Mucosa of gallbladder (tissue), 1 donor: ENCODE measurements at places on chromosomes 12 and 14.

GRCh38 chr12:3741882-3742672 is 10.8 kb downstream of the CRACR2A start:
- no peak for DNase-seq

- no peak for DNase-seq
These were observed 23.0 kb upstream of the BATF start for GRCh38 chr14:75499084-75499875.

- DNase-seq = no peak
These were observed 8.0 kb downstream of the NCOR2 start for GRCh38 chr12:124559182-124560017.

DNA sequence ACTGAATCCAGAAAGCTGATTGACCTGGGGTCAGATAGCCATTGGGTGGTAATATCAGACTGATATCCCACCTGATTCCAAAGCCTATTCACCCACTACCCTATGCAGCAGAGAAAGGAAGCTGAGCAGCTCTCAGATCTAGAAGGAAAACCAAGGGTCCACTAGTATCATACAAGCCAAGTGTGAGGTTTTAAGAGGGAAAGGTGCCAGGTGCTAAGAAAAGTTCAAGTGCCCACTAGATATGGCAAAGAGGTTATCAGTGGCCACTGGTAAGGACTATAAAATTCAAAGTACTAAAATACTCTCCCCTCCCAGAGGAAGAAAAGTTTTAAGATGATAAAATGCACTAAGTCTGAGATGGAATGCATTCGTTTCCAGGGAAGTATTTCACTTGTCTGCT is 85.6 kb downstream of the PPM1H start:
- DNase-seq = no peak

- no peak for DNase-seq
These were observed 103.7 kb downstream of the SRGAP1 start for GRCh38 chr12:63948211-63948610.

DNA sequence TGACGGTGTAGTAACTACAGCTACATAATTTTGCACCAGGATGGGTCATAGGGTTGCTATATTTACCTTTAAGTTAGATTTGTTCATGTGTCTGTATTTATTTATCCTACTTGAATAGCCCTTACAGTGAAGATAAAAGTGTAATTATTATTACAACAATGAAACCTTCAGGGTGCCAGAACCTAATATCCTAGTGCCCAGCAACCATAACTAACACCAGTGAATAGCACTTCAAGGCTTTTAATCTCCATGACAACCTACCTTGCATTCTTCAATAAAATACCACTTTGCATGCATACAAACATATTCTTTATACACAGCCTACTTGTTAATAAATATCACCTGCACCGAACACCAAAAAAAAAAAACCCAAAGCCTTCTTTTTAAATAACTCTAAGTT is 58.7 kb upstream of the G2E3 start:
- no peak for DNase-seq

DNA sequence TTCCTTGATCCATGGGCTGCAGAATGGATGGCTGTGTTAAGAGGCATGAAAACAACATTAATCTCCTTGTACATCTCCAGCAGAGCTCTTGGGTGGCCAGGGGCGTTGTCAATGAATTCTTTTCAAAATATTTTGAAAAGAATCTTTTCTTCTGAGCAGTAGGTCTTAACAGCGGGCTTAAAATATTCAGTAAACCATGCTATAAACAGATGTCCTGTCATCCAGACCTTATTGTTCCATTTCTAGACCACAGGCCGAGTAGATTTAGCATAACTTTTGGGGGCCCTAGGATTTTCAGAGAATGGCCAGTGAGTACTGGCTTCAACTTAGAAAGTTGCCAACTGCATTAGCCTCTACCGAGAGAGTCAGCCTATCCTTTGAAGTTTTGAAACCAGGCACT is 130.2 kb downstream of the RAD51B start:
- DNase-seq = no peak

DNA sequence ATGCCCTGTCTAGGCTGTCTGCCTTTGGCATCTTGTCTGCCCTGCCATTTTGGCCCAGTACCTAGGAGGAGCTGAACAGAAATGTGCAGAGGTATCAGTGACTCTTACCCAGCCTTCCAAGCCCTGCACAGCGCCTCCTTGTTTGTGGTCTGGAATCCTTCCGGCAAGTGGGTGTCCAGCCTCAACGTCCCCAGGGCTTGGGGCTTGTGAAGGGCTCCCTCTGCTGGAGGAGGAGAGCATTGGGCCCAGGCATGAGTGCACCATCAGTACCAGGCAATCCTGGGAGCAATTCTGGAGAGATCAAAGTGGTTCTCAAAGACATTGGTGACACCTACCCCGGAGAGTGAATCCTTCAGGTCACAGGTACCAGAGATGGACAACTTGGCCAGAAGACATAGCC is 2.4 kb upstream of the TCL1B start:
- DNase-seq = no peak

DNA sequence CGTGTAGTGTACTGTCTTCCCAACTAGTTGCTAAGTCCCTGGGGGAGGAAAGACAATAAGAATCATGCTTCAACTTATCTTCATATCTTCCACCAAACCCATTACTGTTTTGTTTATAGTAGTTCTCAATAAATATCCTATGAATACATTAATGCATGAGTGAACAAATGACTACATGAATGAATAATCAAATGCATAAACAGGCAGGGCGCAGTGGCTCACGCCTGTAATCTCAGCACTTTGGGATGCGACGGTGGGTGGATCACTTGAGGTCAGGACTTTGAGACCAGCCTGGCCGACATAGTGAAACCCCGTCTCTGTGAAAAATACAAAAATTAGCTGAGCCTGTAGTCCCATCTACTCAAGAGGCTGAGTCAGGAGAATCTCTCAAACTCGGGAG is 32.1 kb upstream of the NR2C1 start:
- DNase-seq = no peak

DNA sequence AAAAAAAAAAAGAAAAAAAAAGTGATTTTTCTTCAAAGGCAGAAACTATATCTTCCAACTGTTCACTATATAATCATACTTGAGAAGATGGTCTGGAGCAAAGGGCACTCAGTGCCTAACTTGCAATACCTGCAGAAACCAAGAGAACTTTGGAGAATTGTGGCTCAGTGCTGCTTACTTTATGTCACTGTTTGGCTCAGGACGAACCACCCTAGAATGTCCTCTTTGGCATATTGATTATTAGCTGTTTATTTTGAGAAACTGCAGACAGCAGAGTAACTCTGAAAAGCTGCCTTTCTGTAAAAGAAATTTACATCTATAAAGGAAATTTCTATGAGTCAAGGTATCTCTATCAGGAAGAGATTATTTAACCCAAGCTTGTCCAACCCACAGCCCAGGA is 100.2 kb downstream of the BBS10 start:
- DNase-seq = no peak

DNA sequence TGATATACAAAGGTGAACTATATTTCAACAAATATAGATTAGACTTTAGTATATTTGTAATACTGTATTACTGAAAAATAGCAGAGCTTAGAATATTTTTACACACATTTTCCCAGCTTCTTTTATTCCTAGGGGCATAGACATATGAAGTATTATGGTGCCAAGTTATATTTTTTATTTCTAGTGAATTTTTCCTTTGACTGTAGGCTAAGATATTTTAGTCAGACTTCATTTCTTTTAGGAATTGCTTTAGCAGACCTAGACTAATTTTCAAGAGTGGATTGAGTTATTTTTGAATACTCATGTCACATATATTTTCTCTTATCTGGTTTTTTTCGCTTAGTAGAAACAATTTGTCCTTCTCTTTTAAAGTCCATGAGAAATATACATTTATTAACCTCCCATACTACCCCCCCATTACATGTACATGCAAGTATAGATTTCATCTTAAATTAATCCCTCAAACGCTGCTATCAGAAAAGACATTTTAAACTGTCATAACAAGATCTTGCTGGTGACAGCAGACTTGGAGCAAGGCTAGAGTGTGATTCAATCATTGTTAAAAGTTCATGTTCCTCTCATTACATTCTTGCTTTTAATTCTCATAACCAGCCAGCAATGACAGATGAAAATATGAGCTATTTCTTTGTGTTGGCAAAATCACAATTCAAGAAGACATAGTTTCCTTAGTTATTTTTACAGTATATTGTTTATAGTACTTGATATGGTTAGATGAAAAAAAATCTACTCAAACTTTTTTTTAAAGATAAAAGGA is 456.1 kb downstream of the AEBP2 start:
- no peak for DNase-seq

- no peak for DNase-seq
These were observed 103.2 kb downstream of the CMKLR1 start for GRCh38 chr12:108235985-108236263.

GRCh38 chr14:51507511-51507905 is 144.2 kb upstream of the FRMD6 start:
- no peak for DNase-seq

DNA sequence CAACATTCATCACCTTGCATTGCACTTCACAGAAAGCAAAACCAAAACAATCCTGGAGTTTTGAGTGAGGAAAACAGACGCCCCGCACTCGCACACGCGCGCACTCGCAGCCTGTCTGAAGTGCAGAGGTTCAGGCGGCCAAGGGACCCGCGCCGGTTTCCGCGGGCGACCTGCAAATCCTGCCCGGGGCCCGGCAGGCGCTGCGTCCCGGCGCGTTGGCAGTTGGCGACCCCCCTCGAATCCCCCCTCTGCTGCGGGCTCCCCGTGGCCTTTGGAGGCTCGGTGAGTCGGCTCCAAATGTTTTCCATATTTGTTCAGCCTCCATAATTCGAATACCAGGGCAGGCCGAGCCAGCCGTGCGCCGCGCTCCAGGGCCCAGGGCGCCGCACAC is at the start of gene SSPN:
Gene SSPN, plus strand, starts transcription at position 324 of the 391 bp plus-strand sequence. CDS start 100 bp downstream, outside the sequence.
- DNase-seq = peak; percentile 62

DNA sequence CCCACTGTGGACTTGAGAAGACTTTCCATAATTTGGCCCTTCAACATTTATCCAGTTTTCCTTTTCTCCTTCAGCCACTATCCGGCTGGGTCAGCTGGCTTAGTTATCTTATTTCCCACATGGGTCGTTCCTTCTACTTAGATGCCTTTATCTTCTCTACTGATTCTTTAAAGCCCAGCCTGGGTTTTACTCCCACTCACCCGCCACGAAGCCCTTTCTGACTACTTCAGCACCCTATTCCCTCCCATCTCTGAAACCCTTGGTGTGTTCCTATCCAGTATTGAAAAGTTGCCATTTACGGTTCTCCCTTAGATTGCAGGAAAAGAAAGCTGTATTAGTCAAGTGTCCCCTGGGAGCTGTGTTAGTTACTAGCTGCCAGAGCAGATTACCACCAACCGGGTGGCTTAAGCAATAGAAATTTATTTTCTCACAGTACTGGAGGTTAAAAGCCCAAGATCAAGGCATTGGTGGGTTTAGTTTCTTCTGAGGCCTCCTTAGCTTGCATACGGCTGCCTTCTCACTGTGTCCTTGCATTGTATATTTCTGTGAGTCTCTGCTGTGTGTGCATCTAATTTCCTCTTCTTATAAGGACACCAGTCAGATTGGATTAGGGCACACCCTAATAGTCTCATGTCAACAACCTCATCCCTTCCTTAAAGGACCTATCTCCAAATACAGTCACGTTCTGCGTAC is 105.5 kb downstream of the GPATCH2L start:
- no peak for DNase-seq

DNA sequence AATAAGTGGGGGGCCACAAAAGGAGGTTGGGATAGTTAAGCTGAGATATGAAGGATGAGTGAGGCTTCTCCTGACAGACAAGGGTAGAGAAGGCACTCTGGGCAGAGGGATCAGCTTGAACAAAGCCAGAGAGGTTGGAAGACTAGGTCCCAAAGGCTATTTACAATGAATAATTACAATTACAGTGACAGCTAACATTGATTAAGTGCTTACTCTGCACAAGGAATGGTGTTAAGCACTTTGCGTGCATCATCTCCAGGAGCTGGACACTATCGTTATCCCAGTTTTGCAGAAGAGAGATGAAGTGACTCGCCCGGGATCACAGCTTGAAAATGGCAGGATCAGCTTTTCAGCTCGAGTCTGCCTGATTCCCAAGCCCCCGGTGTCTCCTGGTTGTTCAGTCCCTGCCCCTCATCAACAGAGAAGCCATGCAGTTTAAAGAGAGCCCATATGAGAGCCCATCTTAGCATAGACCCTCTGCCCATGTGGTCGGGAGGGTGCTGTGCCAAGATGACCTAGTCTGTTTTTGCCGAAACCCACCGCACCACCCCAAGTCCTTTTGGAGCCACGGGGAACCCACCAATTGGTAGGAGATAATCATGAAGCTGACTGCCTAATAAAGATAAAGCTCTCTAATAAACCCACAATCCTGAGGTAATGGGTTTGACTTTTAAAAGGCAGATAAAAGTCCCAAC is 89.9 kb upstream of the HSPB8 start:
- no peak for DNase-seq

GRCh38 chr12:1362143-1362662 is 232.2 kb downstream of the FBXL14 start:
- DNase-seq = no peak

- no peak for DNase-seq
These were observed 71.1 kb downstream of the PTCSC3 start for GRCh38 chr14:36105401-36105800.

DNA sequence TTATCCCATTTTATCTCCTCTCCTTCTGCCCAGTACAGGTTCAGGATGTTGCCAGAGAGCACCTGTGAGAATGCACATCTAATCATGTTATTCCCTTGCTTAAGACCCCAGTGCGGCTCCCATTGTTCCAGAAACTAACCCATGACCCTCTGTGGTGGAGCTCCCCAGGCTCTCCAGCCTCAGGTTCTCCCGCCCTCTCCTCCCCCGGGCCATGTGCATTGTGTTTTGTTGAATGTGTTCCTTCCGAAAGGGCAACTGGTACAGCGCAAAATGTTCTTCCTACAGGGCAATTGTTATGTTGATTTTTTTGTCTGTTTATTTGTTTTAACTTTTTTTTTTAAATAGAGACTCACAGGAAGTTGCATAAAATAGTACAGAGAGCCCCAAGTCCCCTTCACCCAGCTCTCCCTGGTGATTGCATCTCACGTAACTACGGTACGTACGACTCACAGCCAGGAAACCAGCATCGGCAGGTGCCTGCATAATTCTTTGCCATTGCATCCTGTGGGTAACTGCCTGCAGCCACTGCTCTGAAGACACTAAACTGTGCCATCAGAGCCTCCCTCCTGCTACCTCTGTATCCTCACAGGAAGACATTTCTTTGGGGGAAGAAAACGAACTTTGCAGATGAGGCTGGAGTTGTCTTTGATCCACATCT is 31.2 kb downstream of the TMEM132C start:
- no peak for DNase-seq

- DNase-seq = no peak
These were observed 104.7 kb upstream of the ESRRB start for GRCh38 chr14:76271041-76271755.

DNA sequence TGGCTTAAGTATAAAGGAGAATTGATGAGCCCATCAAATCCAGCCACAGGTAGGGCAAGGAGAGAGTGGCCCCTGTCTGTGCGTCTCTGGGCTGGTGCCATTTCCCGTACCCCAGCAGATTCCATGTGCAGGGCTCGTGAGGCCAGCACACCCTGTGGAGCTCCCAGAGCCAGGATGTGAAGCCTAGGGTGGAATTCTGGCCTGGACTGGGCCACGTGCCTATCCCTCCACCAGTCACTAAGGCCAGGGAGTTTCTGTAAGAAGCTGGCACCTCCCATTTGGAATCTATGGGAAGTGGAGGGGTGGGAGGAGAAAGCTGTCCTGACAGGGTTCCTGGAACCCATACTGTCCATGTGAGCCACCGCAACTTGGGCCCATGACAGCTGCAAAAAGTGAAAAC is 148.5 kb downstream of the FOXN3 start:
- no peak for DNase-seq
